Stimulated activated CD4-positive, alpha-beta T cell treated with anti-CD3 and anti-CD28 coated beads, Interleukin-4, amount 100 ng/mL, for 4 hours (primary cell): ENCODE measurements at places on chromosomes 11 and 22.

GRCh38 chr11:25065746-25066145 lies 568.9 kb downstream of the LUZP2 start:
- no peak for DNase-seq

DNA sequence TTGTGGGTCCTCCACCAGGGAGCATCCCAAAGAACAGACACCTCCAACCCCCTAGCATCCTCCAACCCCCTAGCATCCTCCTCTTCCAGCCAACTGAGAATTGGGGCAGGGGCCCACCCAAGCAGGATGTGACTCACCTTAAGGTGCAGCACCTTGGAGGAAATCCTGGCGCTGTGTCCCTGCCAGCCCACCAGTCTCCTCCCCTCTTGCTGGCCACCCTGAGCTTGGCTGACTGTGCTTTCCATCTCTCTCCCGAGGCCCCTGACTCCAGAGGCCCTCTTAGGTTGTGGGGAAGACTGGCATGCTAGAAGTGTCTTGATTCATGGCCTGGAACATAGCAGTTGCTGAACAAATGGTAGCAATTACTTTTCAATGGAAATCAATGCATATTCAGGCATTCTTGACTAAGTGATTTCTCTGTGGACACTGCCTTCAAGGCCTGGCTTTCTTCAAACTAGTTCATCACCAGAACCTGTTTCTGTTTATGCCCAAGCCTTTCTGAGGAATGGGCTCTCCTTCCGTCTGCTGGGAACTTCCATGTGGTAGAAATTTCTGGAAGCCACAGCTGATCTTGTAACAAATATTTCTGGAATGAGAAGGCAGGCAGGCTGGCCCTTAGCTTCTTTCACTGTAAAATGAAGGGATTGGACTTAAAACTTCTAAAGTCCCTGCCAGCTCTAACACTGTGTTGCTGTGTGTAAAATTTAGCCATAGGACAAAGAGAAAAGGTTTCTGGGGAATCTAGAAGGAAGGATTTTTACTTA lies 60.5 kb downstream of the CEP164 start:
- no peak for DNase-seq

DNA sequence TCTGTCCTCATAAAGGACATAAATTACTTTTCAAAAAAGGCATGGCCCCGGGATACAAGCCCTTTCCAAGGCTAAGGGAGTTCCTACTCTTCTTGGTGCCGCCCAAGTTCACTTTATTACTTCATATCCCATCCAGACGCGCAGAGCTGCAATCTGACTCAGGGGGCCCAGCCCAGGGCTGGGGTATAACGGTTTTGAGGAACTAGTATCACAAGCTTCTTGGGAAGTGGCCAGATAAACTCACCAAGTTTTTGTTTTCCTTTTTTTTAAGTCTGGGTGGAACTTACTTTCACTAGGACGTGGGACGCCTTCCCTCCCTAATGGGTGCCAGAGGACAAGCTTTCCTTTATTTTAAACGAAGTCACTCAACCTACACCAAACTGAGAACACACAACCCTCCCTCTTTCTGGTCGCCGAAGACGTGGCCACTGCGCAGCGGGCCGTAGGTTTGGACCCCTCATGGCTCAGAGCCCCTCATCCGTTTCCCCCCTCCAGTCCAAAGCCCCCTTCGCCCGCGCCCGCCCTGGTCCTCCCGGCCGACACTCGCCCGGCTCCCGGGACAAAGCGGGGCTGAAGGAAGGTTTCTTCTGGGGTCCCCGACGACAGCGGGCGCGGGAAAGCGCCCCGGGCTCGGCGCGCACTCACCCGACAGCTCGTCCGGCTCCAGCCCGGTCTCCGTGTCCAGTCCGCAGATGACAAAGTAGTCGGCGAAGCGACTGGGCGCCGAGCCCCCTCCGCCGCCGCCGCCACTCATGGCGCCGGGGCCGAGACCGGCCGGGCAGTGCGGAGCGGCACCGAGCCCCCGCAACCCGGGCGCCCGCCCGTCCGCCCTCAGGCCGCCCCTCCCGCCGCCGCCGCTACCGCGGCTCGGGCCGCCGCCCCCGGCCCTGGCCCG lies 587 bp downstream of the DENND5A start:
- peak; percentile 25 for DNase-seq

GRCh38 chr11:128464878-128465450 lies 122.4 kb downstream of the ETS1 start:
- no peak for DNase-seq

DNA sequence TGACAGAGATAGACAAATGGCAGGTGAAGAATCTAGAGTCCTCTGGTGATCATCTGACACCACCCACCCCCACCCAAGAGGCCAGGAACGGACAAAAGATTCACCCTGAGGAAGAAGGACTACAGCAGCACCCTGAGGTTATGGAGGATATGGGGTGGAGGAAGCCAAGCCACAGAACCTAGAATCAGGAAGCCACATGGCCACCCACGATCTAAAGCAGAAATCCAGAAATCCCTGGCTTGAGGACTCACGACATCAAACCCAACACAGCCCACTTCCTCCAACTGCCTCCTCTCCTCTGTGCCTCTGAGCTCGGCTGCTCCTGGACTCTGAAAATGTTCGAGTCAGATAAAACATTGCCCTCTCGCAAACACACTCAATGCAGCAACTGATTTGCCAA lies 364.3 kb downstream of the SHANK2 start:
- DNase-seq: no peak

- DNase-seq: no peak
Observed at GRCh38 chr11:122616718-122617117, 38.8 kb upstream of the UBASH3B start.

DNA sequence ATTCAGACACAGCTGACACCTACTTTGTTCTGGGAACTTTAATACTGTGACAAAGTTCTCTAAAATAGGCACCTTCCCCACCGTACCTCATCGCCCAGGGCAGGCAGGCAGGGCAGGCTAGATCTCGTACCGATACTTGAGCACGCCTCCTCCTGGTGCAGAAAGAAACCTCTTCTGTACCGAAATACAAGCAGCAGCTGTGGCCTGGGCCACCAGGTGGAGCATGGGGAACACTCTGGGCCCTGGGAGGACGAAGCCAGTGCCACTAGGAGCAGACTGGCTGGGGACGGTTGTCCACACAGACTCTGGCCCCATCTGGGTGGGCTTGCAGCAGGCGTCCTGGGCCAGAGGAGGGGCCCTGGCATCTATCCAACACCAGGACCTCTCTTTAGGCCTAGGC lies 12.8 kb downstream of the PMM1 start:
- no peak for DNase-seq

- DNase-seq: no peak
Observed at GRCh38 chr11:13355191-13355590, 77.6 kb downstream of the BMAL1 start.

- DNase-seq: no peak
Observed at GRCh38 chr22:41273128-41273527, 12.9 kb downstream of the RANGAP1 start.
